ENCODE measurements at places on chromosomes 6 and 20. TPM values are rescaled to one million over a fixed set of nuclear protein-coding genes. Genes with fewer than 3 reads are reported as not detected.

DNA sequence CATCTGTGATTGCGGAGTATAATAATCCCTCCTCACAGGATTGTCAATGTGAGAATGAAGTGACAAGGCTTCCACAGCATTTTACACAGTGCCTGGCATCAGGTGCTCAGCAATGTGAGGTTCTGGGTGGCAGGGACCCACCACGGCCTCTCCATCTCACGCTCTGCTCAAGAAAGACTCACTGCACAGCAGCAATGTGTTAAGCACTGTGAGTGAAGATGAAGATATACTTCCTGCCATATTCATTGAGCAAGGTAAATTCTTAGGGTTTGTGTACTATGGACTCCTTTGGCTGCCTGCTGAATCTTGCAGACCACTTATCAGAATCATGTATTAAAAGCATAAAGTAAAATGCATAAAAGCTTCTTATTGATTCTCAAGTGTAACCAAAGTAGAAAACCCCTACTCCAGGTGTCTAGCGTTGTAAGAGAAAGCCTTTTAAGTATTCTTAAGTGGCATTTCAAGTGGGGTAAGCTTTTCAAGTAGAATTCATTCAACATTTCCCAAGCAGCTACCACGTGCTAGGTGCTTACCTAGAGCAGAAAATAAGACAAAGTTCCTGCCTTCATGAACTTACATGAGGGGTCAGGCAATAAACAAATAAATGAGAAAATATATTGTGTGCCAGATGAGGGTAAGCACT lies 17.0 kb upstream of the MEP1A start:
- DNase-seq: no peak

The RNGTT gene
- total RNA-seq: 11.4 TPM

GRCh38 chr20:24663496-24663895 lies 194.1 kb downstream of the SYNDIG1 start:
- DNase-seq: no peak

The FERMT1 gene
- total RNA-seq: 1.4 TPM

DNA sequence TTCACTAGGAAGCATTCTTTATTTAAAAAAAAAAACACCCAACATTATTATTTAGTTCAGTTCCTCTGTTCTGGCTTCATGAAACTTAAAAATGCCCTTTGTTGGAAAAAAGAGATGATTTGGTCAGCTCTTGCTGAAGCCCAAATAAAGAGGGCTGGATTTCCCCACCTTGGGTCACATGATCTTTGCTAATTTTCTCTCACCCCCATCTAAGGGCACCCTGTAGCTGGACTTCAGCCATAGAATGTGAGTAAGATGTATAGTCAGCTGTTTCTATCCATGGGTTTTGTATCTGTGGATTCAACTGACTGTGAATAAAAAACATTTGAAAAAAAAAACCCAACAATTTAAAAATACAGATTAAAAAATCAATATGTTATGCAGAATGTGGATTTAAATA lies 213.9 kb upstream of the SULF2 start:
- no peak for DNase-seq

The TMC2 gene
- 0.92 TPM for total RNA-seq

The HAO1 gene
- total RNA-seq: not detected

- no peak for DNase-seq
Observed at GRCh38 chr6:98769546-98769945, 64.8 kb upstream of the POU3F2 start.

DNA sequence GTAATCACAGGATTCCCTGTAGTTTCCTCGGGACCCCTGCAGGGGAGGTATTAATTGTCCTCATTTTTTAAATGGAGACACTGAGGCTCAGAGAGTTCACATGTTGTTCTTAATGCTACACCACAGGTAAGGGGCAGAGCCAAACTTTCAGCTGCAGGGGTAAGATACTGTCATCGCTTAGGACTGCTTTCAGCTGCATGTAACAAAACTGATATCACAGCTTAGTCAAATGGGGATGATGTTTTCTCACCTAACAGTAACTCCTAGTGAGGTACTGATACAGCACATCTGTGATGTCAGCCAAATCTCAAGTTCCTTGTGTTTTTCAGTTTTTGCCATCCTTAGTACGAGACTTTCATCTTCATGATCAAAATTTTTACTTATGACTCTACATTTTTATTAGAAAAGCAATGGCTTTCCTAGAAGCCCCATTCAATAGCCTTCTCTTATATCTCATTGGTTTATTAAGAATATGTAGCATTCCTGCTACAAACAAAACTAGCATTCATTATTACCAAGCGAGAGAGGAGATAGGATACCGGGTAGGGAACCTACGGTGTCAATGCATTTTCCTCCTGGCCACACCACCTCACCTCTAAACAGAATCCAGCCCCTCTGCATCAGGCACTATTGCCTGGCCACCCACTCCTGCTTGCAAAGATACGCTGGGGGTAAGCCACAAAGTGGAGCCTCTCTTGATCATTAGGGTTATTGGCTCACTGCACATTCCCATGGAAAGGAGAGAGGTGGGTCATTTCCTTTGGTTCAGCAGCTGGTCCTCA lies 557.5 kb downstream of the CD83 start:
- no peak for DNase-seq

GRCh38 chr6:146149770-146150169 lies 120.9 kb downstream of the GRM1 start:
- DNase-seq: no peak

DNA sequence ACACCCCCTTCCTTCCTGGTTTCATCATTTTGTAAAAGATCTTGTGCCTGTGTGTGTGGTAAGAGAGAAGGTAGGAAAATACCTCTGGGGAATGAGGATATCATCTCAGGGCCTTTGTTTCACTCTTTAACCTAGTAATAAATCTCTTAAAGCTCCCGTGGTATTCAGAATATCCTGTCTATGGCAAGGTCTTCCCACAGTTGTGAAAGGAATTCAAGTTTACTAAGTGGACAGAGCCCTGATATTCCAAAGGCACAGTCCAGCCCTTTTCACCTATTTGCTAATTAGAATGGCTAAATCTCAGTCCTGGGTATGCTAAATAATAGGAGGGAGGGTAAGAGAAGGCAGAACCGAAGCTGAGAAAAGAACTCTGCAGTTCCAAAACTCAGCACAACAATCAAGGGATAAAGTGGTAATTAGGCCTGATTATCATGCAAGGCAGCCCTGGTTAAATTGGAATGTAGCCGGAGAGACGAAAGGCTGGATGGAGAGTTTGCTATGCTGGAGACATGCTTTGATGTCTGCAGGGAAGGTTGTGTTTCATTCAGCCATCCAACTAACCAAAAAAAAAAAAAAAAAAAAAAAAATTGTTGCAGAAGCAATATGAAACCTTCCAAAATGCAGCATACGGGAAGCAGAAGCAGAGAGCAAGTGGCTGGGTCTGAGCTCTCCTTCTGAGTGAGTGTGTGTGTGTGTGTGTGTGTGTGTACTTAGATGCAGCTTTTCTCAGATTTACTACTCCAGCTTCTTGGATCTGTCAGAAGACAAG lies 28.5 kb upstream of the PIM1 start:
- DNase-seq: no peak

The POM121L2 gene
- not detected for total RNA-seq

The GPX5 gene
- not detected for total RNA-seq

Data from lower lobe of right lung (tissue), 2 donors.